Activated effector memory CD4-positive, alpha-beta T cell treated with Interleukin-2 at 50 U/mL for 16 hours (primary cell): ENCODE measurements at places on chromosomes 7 and 10.

DNA sequence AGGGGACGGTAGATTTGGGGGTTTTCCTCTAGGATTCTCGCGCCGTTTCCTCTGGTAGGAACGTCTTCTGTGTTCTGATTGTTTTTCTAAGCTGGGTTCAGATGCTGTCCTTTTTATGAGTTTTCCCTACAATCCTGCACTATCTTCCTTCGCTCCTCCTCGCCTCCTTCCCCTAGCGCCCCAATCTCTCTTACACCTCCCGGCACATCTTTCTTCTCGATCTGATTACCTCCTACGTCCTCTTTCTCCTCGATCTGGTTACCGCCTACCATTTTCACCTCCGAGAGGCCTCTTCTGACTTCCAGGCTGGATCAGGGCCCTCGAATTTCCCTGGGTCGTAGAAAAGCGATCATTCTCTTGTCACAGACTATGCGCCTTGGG lies 413 bp downstream of the BUD31 start:
- no peak for DNase-seq

GRCh38 chr7:782718-783449 lies 49.4 kb upstream of the SUN1 start:
- no peak for DNase-seq

GRCh38 chr10:80500572-80501380 lies 36.9 kb upstream of the SH2D4B start:
- no peak for DNase-seq

- no peak for DNase-seq
These were observed 13.5 kb downstream of the CREM start for GRCh38 chr10:35140126-35140525.

GRCh38 chr7:75638594-75639070 lies 100.1 kb downstream of the HIP1 start:
- DNase-seq: no peak

GRCh38 chr10:61397175-61397986 lies 55.8 kb downstream of the TMEM26 start:
- no peak for DNase-seq

DNA sequence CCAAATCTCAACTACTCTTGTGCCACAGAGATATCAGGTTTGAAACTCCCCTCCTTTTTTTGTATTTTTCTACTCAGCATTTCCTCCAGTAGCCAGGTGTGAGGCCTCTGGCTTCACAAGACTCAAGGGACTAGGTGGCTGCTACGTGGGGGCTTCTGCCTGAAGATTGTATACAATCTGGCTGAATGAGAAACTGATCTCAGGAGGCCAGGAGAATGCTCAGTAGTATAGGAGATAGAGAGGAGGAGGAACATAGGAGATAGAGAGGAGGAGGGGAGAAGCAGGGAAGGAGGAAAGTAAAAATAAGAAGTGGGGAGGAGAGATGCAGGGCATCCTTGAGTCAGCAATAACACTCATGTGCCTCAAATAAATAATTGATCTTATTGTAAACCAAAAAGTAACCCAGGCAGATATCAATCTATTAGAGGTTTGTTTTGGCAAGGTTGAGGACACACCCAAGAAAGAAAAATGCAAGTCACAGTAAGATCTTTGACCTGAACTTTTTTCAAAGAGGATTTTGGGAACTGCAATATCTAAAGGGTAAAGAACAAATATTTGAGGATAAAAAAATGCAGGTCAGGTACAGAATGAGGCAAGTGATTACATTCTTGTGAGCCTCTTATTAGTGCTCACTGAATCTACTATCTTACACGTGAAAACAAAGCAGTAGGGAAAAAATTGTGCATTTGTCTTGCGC lies 36.8 kb downstream of the AKR1C8 start:
- DNase-seq: no peak

DNA sequence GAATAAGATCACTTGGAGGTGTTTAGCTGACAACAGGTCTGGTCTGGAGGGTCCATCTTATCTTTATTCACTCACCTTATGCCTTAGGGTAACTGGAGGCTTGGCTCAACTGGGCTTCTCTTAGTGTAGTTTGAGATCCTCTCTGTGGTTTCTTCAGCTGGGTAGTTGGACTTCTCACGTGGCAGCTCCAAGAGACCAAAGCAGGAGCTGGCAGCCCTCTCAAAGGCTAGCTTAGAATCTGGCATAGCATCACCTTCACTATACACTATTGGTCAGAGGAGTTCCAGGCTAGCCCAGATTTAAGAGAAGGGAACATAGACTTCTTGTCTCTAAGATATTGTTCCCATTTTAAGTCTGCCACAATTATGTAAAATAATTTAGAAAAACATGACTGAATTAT lies 16.4 kb downstream of the ADK start:
- no peak for DNase-seq

DNA sequence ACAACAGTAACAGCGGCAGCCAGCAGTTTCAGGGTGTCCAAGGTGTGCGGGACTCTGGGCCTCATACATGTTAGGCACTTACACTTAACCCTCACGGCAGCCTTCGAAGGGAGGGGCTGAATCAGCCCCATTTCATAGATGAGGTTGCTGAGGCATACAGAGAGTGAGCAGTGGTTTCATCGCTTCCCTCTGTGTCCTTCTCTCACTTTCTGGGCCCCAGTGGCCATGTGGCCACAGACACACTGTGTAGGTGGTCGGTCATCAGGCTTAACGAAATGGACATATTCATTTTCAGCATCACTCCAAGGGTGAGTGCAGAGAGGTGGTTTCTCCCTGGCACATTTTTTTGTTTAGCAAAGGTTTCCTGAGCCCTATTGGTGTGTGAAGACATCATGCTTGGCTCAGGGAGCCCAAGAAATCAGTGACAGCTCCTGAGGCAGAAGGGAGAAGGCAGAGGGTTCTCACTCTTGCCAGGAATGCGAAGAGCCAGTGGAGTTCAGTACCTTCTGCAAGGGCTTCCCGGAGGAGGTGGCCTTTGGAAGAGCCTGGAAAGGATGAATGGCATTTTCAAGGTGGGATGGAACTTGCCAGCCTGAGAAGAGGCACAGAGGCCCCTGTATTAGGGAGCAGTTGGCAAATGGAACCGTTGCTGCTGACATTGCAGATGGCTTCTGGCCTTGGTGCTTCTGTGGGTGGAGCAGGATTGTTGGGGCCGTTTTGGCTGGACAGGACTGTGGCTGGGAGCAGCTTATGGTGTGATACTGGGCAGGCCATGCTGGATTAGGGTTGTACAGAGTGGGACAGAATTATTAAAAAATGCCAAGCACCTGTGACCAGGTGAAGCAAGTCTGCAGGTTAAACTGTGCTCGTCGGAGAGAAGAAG lies 61.7 kb upstream of the PPIF start:
- DNase-seq: no peak

- no peak for DNase-seq
These were observed 32.9 kb upstream of the JCAD start for GRCh38 chr10:30092151-30092790.

DNA sequence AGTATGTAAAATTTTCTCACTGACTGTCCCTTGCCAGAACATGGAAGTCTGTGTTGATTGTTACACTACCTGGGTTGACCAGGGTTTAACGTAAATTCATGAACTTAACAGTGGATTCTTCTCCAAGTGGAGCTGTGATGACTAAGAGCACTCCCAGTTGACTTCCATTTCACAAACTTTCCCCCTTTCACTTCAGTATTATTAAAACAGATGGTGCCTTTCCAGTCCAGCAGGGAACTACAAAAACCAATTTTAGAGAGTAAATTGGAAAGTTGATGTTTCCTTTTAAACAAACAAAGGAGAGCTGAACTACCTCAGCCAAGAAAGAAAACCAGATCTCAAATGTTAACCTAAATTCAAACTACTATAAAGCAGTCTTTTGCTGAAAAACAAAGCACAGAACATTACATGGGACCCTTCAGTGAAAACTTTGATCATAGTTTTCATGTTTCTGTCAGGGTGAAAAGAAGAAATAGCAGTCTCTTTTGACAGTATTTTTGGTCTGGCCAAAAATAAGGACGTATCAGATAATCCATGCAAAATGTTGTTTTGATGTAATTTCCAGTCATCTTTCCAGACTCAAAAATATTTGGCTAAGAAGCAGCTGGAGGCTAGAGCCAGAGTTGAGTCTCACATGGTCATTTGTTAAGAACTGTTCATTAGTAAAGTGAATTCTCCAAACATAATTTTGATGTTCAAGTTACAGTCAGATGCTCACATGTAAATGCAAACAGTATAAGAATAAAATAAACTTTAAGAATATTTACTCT lies 479.9 kb upstream of the AKR1E2 start:
- no peak for DNase-seq

- no peak for DNase-seq
These were observed 16.8 kb downstream of the PRKAG2 start for GRCh38 chr7:151859948-151860685.

DNA sequence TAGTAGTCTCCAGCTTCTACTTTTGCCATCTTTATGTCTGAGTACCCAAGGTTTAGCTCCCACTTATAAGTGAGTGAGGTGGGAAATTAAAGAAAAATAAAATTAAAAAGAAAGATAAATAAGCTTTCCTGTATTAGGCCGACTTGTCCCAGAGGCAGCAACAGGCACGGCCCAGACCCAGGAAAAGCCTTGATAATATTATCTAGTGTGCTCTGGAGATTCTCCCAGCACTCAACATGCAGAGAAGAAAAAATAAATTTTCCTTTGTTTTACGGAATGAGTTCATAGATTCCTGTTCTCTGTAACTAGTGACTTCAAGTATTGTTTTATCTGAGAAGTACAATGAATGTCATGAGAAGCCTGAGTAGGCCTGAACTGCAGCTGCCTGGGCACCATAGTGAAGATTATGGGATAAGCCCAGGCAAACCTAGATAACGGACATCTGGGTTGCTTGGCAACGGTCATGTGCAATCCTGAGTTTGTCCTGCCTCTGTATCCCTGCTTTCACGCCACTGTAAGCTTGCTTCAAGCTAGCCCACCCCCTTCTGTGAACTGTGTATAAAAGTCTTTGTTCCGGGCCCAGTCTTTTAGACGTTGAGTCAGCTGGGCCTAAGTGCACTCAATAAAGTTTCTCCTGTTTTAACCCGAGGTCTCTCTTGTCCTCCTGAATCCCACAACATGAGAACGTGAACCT lies 6.4 kb downstream of the ATE1 start:
- DNase-seq: no peak

- DNase-seq: no peak
These were observed 87.4 kb downstream of the IMMP2L start for GRCh38 chr7:111474723-111475418.

- DNase-seq: no peak
These were observed 279.5 kb downstream of the CELF2 start for GRCh38 chr10:11297136-11297535.

DNA sequence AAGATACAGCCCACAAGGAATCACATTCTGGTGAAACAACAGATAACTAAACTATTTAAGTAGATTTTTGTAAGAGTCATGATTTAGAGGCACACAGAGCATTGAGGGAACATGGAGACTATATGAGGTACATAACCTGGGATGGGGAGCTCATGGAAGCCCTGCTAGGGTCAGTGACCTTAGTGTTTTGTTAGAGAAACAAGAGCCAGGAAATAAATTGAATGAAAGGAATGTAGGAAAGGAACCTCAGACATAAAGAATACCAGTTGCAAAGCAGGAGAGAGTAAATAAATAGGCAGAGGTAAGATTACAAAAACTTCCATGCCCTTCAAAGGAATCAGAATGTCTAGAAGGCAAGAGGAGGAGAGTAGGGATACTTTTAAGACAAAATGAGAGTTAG lies 1076.9 kb downstream of the CNTNAP2 start:
- DNase-seq: no peak

GRCh38 chr10:107576746-107577145 lies 412.2 kb upstream of the SORCS1 start:
- no peak for DNase-seq

DNA sequence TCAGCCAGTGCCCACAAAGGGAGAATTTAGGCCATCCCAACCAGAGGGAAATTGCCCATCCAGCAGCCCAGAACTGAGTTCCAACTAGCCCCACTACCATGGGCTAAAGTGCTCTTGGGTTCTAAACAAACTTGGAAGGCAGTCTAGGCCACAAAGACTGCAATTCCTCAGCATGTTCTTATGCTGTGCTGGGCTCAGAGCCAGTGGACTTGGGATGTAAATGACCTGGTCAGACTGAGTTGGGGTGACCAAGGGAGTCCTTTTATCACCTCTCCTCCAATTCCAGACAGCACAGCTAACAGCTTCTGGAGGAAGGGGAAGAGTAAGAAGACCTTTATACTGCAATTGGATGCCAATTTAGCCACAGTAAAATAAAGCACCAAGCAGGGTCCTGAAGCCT lies 607.2 kb upstream of the KCND2 start:
- no peak for DNase-seq

- DNase-seq: no peak
These were observed 2.2 kb downstream of the OPTN start for GRCh38 chr10:13102002-13102794.

- DNase-seq: no peak
These were observed 144.2 kb downstream of the BMS1 start for GRCh38 chr10:42926843-42927242.
